OCI-M1 (cell line): ENCODE measurements at places on chromosomes 13 and 19.

DNA sequence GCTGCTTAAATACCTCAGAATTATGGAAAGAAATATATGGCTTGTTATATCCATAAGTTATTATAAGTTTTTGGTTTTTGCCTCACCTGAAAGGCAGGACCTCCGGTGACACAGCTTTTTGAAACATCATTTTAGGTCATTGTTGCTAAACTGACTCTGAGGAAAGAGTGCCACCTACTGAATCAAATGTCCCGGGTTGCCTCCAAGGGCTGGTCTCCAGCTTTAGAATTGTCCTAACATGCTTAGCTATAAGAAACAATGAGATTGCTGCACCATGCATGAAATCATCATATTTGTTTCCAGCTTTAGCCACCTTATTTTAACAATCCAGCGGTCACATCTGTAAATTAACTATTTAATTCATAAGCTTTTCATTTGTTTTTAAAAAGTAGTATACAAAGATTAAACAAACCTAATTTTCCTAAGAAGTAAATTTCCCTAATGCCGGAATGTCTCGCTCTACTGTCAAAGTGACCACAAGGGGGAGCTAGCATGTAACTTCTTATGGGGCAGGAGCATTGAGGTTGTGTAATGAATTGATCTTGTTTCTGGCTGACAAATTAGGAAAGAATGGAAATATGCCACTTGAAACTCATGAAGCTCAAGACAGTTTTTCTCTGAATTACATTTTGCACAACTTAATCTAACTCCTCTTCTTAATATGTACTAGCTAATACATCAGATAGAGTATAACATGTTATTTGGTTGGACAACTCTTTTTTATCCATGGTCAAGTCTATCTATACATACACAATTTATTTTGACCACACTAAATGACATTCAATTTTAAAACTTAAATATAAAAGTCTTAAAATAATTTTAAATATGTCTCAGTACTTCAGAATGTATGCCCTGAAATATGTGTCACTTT lies 6.7 kb upstream of the PCDH17 start:
- peak; percentile 87 for DNase-seq

DNA sequence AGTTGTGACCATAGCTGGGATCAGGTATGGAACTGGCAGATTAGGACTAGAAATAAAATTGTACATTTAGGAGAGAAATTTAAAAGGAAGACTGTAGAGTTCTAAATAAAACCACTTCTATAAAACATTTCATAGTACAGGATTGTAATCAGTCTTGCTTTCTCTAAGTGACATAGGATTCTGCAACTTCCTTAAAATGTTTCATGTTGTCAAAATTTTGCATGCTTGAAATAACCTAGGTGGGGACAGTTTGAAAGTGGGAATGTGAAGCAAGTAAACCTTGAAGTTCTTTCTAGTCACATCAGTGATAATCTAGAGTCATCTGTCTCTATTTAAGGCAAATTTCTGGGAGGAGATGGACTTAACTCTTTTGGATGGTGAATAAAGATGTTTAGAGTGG lies 6.7 kb downstream of the TM9SF2 start:
- peak; percentile 9 for DNase-seq

DNA sequence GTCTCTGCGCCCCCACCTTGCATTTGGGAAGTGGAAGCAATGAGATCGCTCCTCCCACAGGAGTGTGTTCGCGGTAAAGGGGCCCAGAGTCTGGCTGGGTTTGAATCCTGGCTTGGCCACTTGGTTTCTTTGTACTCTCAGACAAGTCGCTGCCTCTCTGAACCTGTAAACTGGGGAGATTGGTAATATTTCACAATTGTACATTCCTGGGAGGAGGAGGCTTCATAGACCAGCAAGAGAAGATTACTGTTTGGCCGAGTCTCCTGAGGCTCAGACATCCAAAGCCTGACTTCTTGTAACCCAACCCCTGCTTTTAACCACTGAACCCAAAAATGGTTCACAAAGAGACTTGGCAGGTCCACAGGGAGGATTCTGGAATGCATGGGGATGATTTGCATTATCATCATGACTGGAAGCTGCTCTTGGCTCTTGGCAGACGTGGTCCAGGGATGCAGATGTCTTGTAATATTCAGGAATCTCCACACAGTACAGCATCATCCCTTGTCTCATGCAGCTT lies 13.6 kb upstream of the STRN4 start:
- DNase-seq, result no peak

- DNase-seq, result peak; percentile 91
These were observed 590 bp upstream of the LGI4 start for GRCh38 chr19:35135389-35135909.

GRCh38 chr13:96687191-96687590 lies 307.1 kb downstream of the OXGR1 start:
- no peak for DNase-seq

GRCh38 chr13:66887088-66887487 lies 343.0 kb downstream of the PCDH9 start:
- no peak for DNase-seq

GRCh38 chr13:74132776-74133656 lies 1.2 kb downstream of the KLF12 start:
- DNase-seq, result peak; percentile 58

DNA sequence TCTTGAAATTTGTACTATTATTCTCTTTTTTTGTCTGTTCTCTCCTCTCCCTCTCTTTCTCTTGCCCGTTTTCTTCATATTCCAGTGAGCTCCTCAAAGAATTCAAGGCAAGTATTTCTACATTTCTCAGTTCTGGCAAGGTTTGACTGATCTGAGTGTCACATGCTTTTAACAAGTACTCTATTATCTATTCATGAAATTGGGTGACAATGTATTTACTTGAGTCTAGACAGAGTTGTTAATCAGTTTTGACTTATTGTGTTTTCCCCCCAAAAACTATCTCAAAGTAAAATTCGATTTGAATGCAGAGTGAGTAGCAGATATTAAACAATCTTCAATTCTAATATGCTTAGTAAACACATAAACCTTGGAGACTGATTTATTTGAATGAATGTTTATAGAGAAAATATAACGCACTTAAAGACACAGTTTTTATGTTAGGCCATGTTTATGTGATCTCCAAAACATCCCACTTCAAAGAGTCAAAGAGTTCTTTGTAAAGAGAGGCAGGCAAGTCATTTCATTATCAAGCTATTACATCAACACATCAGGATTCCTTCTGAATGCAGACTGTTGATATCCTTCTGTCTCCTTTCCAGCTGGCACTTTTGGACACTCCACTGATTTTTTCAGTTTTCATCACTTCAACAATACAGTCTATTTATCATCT lies 166.6 kb downstream of the SLITRK6 start:
- DNase-seq, result no peak

- peak; percentile 52 for DNase-seq
These were observed 82.2 kb downstream of the EDNRB start for GRCh38 chr13:77836423-77836822.

DNA sequence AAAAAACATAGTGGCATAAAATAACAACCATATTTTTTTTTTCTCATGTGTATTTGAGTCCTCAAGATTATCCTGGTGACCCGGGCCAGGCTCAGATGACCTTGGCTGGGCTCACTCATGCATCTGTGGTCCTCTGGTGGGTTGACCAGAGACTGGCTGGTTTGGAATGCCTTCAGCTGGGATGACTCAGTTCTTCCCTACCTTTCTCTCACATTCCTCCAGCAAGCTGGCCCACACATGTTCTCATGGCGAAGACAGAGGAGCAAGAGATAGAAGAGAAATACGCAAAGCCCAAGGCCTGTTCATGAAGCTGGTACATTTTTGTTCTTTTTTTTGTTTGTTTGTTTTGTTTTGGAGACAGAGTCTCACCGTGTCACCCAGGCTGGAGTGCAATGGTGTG lies 14.3 kb upstream of the ZNF541 start:
- DNase-seq, result no peak

- DNase-seq, result no peak
These were observed 13.0 kb downstream of the WIZ start for GRCh38 chr19:15436826-15437110.

GRCh38 chr19:40155749-40156265 lies 35.4 kb upstream of the MAP3K10 start:
- peak; percentile 67 for DNase-seq

DNA sequence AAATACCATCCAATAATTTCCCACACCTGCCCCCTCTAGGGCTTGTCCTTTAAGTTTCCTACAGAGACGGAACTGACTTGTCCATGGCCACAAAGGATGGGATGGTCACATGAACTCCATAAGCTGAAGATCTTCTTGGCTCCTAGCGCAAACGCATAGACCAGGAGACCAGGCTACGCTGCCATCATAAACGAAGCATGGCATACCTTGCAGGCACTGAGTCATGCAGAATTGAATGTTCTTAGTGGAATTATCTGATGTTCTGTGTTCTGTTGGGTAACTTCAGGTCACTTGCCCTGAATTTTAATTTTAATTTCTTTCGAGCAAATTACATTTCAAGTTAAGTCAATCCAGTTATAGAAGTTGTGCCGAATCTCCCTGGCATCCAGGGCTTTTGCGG lies 96.4 kb upstream of the STARD13 start:
- DNase-seq, result no peak

DNA sequence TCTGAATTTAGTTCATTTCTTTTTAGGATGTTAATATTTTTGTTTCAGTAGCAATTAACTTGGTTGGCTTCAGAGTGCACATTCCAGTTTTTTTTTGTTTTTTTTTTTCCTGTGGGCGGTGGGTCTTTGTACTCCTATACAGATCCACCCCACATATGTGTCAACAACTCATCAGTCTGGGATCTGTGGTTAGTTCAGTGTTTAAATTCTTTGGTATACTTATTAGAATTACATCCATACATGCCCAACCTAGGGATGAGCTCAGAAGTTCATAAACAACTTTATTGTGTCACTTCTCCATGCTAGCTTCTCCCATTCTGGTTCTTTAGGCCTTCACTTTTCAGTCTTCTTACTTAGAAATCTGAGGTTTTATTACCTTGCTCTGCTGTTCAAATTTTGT lies 50.9 kb downstream of the PCCA start:
- DNase-seq, result no peak

DNA sequence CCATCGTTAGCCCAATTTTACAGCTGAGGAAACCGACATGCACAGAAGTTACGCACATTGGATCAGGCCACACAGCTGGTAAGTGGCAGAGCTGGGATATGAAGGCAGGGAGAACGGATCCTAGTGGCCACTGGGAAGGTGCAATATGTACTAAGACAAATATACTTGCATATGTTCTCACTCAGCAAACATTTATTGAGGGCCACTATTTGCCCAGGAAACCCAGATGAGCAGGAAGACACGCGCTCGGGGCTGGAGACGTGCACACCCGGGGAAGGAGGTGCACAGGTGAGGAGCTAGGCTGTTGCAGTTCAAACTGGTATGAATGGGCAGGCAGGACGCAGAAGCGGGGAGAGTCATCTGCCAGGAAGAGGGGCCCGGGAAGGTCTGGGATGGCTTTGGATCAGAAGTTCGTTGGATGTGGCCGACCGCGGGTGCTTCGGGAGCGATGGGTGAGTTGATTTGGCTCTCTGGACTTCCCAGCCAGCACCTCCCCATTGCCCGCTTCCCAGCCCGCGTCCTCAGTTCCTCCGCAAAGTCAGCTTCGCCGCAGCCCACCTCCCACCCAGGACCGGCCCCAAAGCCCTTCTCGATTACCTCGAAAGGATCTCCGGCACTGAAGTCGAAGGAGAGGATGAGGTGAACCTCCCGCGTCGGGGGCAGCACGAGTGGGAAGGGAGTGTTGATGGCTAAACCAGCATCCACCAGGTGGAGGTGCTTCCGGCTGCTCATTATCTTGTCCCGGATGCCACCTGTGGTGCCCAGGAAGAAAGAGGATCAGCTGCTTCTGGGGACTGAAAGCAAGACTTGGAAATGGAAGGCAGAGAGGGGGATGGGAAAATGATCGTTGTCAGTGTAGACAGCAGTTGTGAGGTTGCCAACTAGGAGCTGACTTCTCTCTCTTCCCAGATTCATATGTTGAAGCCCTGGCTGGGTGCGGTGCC lies 17.8 kb upstream of the CABP5 start:
- no peak for DNase-seq

DNA sequence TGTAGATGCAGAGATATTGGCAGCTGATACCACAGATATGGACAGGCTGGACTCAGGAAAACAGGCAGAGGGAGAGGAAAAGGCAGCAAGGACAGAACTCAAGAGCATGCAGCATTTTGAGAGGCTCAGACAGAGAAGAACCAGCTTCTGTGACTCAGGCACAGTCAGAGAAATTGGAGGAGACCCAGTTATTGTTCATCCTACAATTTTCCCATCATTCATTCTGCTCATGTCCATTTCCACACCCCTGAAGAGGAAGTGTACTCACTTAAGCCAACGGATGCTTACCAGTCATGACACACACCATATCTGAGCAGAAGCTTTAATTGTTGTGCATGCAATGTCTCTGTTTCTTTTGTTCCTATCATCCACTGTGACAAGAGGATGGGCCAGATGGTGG lies 359.8 kb upstream of the HTR2A start:
- no peak for DNase-seq

DNA sequence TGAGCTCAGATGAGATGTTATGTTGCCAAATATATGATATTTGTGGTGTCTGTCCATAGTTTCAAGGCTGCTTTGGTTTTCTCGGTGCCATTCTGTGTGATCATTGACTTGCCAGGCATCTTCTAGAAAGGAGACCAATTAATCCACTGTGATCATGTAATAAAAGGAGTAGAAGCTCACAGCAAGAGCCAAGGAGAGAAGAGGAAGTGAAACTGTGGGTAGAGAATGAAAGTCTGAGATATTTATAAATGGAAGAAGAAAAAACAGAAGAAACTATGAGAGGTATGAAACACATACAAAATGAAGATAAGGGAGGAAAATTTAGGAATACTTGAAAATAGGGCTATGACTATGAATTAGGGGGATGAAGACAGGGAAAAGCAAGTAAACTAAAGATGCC lies 11.1 kb upstream of the ZNF613 start:
- DNase-seq, result no peak

DNA sequence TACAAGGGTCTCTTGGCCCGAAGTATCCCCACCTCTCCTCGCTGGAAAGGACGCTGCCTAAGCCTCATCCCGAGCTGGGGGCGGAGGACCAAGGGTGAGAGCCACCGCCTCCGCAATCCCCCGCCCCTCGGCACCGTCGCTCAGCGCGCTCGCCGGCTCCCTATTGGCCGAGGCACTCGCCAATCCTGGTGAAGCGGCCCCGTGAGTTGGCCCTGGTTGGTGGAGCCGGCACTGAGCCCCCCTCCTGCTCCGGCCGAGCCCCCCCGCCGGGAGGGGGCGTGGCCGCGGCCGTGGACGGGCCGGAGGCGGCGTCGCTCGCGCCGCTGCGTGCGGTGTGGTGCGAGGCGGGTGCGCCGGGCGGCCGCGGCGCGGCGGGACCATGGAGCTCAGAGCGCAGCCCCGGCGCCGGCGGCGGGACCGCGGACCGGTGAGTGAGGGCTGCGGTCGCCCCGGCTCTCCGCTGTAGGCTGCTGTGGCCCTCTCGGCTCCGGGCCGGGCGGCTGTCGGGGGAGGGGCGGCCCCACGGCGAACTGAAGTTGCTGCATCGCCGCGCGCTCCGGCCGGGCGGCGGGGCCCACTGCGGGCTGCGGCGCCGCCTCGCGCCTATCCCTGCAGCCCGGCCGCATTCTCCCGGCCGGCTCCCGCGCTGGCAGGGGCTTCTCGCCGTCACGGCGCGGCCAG lies at the start of gene WASF3:
Gene WASF3, plus strand, starts transcription at position 291 of the 681 bp plus-strand sequence. CDS start 84,588 bp downstream, outside the sequence.
- peak; percentile 87 for DNase-seq

DNA sequence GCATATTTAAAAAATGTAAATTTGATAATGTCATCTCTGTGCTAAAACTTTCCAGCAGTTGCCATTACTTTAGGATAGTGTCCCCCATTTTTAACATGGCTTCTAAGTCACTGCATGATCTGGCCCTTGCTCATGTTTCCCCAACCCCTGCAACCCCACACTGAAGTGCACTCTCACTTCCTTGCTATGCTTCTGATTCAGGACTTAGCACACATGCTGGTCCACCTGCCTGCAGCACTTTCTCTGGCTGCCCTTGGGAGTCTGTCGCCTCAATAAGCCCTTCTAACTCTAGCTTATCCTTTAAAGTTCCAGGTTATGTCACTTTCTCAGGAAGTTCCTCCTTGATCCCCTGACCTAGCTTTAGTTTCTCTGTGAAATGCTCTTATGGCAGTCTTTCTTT lies 241.0 kb downstream of the POSTN start:
- DNase-seq, result no peak
